ENCODE measurements at places on chromosomes 5 and 9.

GRCh38 chr5:151234476-151235238 is 10.8 kb upstream of the CCDC69 start:
- DNase-seq, result no peak

DNA sequence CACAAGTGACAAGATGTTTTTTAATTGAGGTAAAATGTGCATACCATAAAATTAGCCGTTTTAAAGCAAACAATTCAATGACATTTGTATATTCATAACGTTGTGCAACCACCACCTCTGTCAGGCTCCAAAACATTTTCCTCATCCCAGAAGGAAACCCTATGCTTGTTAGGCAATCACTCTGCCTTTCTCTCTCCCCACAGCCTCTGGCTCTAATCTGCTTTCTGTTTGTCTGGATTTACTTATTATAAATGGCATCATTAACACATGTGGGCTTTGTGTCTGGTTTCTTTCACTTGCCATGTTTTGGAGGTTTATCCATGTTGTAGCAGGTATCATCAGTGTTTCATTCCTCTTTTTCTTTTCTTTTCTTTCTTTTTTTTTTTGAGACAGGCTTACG is 1.4 kb upstream of the N4BP3 start:
- DNase-seq, result no peak

DNA sequence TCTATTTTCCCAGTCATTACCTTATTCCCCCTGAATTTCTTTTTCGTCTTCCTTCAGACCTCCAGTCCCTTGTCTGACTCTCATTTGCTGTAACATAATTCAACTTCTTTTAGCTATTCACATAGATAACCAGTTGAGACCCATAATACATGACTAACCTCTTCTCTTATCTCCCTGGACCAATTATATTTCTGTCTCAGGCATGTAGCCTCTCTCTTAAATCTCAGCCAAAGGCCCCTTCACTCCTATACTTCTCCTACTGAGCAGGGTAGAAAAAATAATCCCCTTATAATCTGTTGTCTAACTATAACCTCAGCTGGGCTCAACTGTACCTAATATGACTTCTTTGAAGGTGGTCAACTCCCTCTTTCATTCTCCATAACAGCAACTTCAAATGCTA is 20.9 kb downstream of the RANBP6 start:
- no peak for DNase-seq

GRCh38 chr9:86821006-86821845 is 126.1 kb downstream of the GAS1 start:
- no peak for DNase-seq

GRCh38 chr5:179802207-179802883 is 4.3 kb downstream of the MGAT4B start:
- peak; percentile 42 for DNase-seq

DNA sequence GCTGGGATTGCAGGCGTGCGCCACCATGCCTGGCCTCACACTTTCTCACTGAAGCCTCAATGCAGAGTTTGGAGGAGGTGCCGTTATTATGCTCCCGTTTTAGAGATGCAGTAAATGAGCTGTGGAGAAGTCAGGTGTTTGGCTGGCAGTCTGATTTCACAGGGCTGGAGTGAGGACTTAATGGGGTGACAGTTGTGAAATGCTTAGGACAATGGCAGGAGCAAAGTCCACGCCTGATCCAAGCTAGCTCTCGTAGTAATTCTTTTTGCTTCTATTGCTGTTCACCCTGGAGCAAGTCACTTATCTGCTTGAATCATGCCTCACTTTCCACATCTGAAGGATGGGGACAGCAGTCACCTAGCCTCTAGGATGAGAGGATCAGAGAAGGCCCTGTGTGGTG is 21.8 kb downstream of the UNC5A start:
- no peak for DNase-seq

DNA sequence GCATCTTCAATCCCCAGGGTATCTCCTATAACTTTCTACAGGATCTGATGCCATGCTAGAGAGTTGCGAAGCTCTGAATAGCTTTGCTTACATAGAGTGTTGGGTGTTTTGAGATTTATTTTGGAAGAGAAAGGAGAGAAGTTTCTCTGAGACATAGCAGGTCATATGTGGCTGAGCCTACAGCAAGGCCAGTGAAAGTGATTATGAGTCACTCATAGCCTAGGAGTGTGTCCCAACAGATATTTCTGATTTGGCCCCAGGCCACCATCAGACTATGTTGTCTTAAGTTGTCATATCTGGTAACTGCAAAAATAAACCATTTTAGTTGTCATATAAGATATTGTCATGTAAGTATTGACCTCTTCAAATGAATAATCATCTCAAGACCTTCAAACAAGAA is 132.0 kb upstream of the RAI14 start:
- no peak for DNase-seq

GRCh38 chr9:76180541-76180940 is 213.7 kb downstream of the RFK start:
- no peak for DNase-seq

DNA sequence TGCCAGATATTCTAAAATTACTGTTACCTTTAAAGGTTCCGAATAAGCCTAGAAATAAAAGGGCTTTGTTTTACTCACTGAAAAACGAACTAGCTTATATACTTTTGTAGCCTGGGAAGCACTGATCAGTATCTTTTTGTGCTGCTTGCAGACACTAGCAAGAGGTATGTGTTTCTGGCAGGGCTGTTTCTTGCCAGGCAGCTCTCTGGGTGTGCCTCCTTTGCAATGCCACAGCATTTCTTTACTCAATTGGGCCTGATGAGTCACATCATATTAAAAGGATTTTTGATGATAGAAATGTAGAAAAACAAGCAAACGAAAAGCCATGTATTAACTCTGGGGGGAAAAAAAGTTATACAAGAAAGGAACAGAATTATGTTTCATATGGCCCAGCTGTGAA is 35.6 kb downstream of the CD180 start:
- DNase-seq, result no peak

- DNase-seq, result peak; percentile 56
These were observed 651.2 kb upstream of the CCNG1 start for GRCh38 chr5:162786234-162786633.

- peak; percentile 18 for DNase-seq
These were observed 56.3 kb downstream of the SLF1 start for GRCh38 chr5:94674490-94675382.

DNA sequence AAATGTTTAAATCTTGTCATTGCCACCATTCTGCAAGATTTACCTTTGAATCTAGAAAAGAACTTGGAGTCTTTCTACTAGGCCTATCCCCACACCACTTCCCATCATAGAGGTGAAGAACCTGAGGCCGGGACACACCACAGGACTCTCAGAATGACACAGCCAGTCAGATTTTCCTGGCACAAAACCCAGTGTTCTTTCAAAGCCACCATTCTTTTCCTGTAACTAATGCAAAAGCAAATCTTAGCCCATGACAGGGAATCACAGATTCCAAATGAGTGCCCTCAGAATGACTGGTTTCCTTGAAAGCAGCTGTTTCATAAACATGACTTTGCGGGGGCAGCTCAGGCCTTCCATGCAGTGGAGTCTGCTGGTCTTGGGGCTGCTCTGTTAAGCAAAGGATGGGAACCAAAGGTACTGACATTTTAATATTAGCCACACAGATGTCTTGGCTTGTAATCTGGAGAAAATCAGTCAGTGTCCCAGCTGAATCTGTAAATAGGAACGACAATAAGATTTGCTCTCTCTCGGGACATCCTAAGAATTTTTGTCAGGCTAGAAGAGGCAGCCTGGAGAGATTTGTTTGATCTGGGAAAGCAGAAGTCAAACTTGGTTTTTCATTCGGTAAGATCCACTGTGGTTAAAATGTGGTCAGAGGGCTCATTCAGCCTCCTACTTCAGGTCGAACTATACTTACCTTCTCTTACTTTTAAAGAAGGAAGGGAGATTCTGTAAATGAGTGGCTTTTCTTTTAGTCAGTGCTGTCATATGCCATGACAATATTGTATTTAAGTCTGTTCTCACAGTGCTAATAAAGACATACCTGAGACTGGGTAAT is 115.1 kb downstream of the PALM2AKAP2 start:
- DNase-seq, result no peak

- peak; percentile 65 for DNase-seq
These were observed 353.7 kb downstream of the SLCO4C1 start for GRCh38 chr5:101942321-101942882.

DNA sequence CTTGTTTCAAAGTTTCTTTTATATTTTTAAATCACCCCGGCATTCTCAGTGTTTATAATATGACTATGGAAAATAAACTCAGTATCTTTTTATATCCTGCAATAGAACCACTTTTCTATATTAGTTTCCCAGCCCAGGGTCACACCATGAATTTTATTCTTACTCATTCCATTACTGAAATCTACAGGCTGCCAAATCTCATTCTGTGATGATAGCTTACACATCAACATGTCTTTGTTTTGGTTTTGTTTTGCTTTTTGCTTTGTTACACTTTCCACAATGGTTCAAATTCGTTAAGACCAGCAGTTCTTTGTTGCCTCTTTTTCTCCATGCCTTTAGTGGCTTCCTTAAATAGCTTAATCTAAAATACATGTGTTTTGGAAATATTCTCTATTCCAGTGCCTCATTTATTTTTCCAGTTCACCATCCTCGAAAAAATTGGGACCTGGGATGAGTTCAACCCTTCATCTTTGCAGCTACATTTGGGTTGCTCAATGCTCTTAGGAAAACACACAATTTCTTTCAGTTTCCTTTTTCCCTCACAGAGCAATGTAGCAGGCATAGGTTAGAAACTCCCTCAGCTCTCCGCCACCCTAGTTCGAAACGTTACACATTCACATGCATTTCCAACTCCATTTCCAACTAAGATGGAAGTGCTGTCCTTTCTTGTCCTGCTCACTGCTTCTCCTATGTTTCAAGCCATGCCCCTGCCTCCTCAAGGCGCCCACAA is 1146.3 kb downstream of the MAT2B start:
- DNase-seq, result no peak

GRCh38 chr5:131541071-131541470 is 94.0 kb downstream of the RAPGEF6 start:
- DNase-seq, result peak; percentile 3

DNA sequence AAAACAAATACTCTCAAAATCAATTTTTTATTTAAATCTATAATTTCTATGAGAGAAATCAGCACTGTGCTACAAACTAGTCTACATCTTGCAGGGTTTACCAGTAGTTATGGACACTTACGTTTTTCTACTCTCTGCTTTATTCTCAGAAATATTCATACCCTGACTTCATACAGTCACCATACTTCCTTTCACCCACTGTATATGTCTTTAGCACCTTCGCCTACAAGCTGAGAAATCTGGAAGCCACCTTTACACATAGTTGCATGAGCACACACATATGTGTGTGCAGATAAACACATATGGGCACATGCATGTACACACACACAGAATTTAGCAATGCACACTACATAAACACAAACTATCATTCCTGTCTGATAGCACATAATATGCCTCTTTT is 177.0 kb downstream of the ST8SIA4 start:
- no peak for DNase-seq

GRCh38 chr9:86997951-86998350 is 50.6 kb upstream of the GAS1 start:
- no peak for DNase-seq

- DNase-seq, result peak; percentile 94
These were observed at the start of gene TRIM52 for GRCh38 chr5:181260720-181261319. TRIM52 (minus strand) TSS chr5:181261143; CDS start chr5:181260813, 330 bp downstream.

GRCh38 chr5:137395011-137395755 is 103.9 kb downstream of the SPOCK1 start:
- peak; percentile 2 for DNase-seq

GRCh38 chr5:109563189-109563588 is 126.5 kb upstream of the MAN2A1 start:
- DNase-seq, result no peak

DNA sequence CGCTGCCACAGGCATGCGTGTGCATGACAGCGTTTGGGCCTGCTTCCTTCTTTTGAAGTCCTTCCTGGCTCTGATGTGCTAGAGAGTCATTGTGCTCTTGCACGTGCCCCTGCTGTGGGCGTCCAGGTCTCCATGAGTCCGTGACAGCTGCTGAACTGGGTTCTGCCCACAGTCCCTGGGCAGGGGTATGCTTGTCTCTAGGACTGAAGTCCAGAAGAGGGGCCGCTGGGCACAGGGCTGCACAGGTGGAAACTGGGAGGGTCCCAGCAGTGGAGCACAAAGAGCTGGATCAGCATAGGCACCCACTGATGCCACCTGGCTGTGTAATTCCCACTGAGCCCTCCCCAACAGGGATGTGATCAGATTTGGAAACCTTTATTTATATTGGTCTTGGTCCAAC is 169.4 kb downstream of the IRX2 start:
- no peak for DNase-seq

GRCh38 chr5:17203329-17204132 is 13.9 kb upstream of the BASP1 start:
- peak; percentile 80 for DNase-seq

- DNase-seq, result no peak
These were observed 5.9 kb upstream of the TAL2 start for GRCh38 chr9:105656131-105656921.

DNA sequence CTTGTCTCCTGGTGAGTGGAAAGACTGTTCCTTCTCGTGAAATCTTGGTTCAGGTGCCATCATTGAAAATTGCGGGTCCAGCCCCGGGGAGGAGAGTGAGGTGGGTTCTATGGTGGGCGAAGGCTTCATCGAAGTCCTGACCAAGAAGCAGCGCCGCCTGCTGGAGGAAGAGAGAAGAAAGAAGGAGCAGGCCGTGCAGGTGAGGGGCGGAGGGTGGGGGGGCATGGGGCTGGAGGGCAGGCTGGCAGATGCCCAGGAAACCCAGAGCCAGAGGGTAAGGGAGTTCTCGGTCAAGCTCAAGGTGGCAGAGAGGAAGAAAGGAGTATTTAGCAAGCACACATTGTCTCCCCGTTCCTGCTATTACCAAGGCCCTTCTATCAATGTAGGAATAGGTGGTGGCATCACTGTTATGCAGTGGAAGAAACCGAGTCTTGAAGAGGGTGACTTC is 24.3 kb upstream of the POMT1 start:
- no peak for DNase-seq

DNA sequence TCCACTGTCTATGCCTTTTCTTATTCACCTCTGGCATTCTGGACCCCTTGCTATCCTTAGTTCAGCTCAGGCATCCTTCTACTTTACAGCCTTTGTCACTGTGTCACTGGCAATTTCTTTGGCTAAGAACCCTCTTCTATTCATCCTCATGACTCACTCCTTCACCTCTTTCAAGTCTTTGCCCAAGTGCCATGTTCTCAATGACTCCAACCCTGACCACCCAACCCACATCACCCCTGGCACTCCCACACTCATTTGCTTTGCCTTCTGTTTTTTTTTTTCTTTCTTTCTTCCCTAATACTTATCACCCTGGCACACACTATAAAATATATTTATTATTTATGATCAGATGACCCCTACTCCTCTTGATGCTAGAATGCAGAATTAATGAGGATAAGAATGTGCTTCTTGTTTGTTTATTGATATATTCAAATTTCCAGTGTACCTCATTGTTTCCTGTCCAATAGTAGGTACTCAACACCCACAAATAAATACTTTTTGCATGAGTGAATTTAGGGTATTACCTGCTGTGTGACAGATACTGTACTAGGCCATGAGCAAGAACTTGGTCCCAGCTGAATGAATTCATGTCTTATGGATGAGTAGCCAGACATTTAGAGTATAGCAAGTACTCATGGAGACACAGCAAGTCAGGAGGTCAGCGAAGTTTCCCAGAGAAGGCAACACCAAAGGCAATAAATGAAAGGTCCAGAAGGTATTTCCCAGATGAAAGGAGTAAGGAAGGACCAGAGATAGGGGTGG is 236.1 kb downstream of the PAPPA start:
- DNase-seq, result no peak

GRCh38 chr5:171525085-171525484 is 105.6 kb downstream of the FGF18 start:
- no peak for DNase-seq
